Activated CD4-positive, alpha-beta T cell treated with anti-CD3 and anti-CD28 coated beads, Interleukin-2, amount 50 U/mL, for 1 hour (primary cell): ENCODE measurements at places on chromosomes 6 and 20.

- no peak for DNase-seq
Measured at GRCh38 chr20:51696304-51697071, 71.7 kb downstream of the ATP9A start.

DNA sequence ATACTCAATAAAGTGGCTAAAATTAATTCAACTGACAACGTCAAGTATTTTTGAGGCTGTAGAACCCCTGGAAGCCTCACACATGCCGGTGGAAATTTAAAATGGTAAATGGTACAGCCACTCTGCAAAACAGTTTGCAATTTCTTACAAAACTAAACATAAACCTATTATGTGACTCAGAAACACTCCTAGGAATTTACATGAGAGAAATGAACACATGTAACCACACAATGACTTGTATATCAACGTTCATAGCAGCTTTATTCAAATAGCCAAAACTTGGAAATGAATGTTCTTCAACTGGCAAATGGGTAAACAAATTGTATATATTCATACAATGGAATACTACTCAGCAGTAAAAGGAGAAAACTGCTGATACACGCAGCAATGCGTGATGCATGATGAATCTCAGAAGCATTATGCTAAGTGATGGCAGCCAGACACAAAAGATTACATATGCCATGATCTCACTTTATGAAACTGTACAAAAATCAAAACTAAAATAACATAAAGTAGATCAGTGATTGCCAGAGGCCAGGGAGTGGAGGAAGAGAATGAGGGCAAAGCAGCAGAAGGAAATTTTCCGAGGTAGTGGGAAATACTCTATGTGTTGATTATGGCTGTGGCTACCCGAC is 112.5 kb downstream of the FAM50B start:
- DNase-seq: no peak

- peak; percentile 17 for DNase-seq
Measured at GRCh38 chr6:148146717-148147462, 195.7 kb upstream of the SASH1 start.

GRCh38 chr6:12714022-12714421 is 2.5 kb upstream of the PHACTR1 start:
- DNase-seq: no peak

DNA sequence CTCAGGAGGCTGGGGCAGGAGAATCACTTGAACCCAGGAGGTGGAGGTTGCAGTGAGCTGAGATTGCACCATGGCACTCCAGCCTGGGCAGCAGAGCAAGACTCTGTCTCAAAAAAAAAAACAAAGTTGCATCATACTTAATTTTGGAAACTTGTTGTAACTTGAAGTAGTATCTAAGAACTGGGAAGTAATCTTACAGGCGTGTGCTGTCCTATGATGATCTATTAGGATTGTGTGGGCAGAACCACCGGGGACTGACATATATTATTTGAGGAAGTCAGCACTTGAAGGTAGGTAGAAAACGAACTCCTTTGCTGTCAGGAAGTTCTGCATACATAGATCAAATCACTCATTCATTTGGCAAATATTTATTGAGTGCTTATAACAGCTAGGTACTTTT is 188.5 kb downstream of the ZNF217 start:
- no peak for DNase-seq

GRCh38 chr6:111503660-111504059 is 20.6 kb upstream of the REV3L start:
- no peak for DNase-seq
